Stimulated activated CD4-positive, alpha-beta T cell treated with anti-CD3 and anti-CD28 coated beads, Interleukin-1b, Interleukin-23, amount 100 ng/mL, for 1 hour (primary cell): ENCODE measurements at places on chromosomes 4 and X.

DNA sequence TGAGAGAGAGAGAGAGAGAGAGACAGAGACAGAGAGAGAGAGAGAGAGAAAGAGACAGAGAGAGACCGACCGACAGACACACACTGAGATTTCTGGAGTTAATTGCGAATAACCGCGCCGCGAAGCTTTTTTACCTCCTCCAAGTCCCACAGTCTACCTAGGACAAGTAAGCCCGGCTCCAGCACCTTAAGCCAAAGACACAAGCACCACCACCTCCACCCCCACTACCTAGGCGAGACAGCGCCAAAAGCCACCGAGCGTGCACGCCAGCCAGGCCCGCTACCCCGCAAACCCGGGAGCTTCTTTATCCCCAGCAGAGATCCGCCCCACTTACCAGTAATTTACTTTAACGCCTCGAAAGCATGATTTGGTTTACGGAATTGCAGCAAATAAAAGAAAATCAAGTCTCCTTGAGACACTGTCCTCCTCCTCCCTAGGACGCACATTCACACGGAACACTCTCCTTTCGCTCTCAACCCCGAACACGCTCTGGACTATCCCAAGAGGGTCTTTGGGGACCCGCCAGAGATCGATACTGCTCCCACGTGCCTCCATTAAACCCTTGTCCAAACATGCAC lies 649.6 kb upstream of the DIPK2B start:
- DNase-seq: no peak

- DNase-seq: no peak
These were observed 780.9 kb downstream of the ARAP2 start for GRCh38 chr4:35463251-35463952.

DNA sequence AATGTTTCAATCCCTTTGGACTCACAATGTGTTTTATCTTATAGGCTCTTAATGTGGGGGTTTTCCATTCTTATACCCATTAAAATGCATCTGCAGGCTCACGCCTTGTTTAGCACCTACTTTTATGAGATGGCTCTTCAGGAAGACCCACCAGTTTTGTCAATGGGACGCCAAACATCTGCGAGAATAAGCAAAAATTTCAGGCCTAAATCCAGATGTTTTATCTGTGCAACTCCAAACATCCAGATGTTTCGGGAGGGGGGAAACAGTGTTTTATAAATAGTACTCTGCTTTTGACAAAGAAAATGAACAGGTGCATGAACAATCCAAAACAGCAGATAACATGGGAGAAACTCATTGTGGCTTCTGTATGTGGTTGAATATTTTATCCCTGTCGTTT lies 342.8 kb downstream of the DHX15 start:
- DNase-seq: no peak

GRCh38 chr4:2560167-2560566 lies 23.7 kb downstream of the FAM193A start:
- no peak for DNase-seq

- DNase-seq: no peak
These were observed 25.6 kb upstream of the DHRSX start for GRCh38 chrX:2526390-2526789.

DNA sequence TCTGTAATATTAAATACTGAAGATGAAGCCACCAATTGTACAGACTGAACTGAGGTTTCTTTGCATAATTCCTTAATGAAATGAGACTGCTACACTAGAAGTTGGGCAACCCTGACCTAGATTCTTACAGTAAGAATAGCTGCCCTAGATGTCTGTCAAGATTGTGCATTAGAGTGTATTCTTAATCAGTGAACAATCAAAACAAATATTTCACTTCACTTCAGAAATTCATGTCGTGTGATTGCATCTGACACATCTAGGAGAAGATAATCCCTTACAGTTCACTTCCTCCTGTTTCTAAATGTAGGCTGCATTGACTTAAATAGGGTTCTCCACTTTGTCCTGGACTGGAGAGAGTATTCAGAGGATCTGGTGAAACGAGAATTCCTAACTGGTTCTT lies 283.1 kb downstream of the HNRNPD start:
- no peak for DNase-seq

DNA sequence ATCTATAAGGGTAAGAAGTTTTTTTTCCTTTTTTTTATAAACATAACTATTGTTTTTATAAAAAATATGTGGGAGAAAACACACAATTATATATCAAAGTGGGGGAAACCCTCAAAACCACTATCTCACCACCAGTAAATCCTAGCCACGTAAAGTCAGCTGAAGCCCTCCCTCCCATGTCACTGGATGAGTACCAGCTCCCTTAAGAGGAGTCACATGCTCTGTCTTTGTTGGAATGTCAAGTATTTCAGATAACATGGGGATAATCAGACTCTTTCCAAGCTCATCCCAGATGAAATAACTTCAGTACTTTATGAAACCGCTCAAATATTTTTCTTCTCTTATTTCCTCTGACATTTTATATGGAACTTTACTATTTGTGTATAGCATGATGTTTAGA lies 2.4 kb downstream of the MYOZ2 start:
- DNase-seq: no peak

DNA sequence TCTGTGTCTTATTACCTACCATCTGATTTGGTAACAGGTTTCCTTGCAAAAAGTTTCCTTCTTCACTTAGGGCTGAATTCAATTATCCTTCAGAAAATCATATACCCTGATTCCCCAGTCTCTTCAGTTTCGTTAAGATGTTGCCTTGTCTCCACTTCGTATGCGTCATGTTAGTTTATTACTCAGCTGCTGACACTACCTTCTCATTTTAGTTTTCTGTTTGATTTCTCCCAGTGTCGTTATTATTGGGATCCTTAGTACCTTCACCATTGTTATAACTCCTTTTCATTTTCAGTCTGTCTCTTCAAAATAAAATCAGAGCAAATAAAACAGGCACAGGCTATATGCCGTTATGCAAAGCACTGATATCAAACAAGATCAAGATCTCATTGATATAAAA lies 87.5 kb upstream of the RBPJ start:
- DNase-seq: no peak

GRCh38 chrX:4028151-4028550 lies 314.7 kb upstream of the PRKX start:
- no peak for DNase-seq

GRCh38 chrX:38570396-38570795 lies 9.1 kb downstream of the TSPAN7 start:
- DNase-seq: no peak

- no peak for DNase-seq
These were observed 78.9 kb downstream of the IRF2 start for GRCh38 chr4:184395451-184395917.

GRCh38 chr4:78528327-78528726 lies 23.2 kb upstream of the ANXA3 start:
- DNase-seq: no peak

DNA sequence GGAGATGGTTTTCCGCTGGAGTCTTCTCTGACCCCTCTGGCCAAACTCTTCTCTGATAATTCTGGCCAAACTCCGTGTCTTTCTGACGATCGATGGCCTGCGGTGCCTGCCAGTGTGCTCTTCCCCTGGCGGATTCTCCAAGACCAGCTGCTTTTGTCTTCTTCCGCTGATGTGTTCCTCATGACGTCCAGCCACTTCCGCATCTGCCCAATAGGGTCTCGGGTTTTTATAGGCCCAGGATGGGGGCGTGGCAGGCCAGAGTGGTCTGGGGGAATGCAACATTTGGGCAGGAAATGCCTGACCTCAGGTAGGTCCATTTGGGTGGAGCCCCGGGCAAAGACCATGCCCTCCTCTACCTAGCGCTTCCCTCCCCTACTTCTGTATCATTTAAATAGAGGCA lies 1542.1 kb downstream of the STIM2 start:
- DNase-seq: no peak

DNA sequence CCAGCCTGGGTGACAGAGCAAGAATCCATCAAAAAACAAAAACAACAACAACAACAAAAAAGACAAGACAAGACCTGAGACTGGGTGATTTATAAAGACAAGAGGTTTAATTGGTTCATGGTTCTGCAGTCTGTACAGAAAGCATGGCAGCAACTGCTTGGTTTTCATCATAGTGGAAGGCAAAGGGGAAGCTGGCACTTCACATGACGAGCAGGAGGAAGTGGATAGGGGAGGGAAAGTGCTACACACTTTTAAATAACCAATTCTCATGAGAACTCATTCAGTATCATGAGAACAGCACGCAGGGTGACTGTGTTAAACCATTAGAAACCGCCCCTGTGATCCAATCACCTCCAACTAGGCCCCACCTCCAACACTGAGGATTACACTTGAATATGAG lies 28.4 kb upstream of the SLC10A7 start:
- DNase-seq: no peak

DNA sequence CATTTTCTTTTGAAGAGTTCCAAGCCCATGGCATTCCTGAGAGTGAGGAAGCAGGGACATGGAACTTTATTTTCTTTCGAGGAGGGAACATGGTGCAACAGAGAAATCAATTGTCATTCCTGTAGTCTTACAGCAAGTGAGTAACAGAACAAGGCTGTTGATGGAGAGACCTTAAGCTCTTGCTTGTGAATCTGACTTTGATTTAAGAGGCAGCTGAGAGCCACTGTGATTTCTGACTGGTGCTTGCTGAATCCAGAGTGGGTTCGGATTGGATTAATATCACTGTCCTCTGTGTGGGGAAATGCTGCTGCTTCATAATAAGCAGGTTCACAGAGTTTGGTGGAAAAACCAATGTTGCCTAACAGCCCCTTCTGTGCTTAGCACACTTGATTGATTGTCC lies 4.7 kb upstream of the ATP1B4 start:
- DNase-seq: no peak
